Stimulated activated CD4-positive, alpha-beta T cell treated with anti-CD3 and anti-CD28 coated beads, Interleukin-1b, Interleukin-23, amount 100 ng/mL, for 24 hours (primary cell): ENCODE measurements at places on chromosomes 16 and 17.

DNA sequence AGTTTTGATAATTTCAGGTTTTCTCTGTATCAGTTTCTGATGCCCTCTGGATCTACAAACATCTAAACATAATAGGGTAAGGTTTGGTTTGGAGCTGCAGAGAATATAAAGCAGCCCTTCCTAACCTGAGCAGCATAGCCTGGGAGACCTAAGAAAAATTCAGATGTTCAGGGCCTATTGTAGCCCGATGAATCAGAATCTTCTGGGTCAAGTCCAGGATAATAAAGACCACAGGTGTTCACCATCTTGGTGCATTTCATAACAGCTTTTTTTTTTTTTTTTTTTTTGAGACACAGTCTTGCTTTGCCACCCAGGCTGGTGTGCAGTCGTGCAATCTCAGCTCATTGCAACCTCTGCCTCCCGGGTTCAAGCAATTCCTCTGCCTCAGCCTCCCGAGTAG, 19.7 kb upstream of the ARHGAP17 start:
- no peak for DNase-seq

- no peak for DNase-seq
Observed at GRCh38 chr16:86510465-86511261, at the start of gene FOXF1. FOXF1 (plus strand) TSS chr16:86510527; CDS start chr16:86510570, 43 bp downstream.

DNA sequence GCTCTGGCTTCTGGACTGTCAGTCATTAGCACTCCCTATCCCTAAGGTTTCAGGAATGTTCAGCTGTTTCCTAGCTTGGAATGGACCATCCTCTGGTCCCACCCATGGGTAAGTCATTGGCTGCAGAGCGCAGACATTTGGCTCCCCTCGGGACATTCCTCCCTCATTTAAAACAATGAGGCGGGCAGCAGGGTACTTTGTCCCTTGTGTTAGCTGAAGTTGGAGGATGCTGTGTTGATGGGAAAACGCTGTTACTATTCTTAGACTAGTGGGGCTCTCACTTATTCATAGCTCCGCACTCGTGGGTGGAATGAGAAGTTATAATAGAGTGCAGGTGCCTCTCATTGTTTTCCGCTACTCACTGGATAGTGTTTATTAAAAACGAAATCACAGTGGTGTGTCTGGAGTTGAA, 673.8 kb downstream of the WWOX start:
- DNase-seq: no peak

DNA sequence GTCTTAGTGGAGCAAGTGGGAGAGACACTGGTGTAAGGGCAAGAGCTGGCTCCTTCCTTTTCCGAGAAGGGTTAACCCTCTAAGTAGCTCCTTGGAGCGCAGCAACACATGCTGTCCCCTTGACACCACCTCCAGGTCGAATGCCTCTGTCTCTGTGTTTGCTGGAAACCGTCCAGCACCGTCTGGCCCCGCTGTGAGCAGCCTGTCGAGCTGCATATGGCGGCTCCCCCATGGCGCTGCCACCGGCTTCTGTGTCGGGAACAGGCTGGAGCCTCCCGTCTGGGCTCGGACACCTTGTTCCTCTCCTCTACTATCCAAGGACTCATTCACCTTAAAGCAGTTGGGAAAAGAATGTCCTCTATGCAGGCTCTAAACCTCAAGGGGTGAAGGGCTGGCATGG, 28.9 kb upstream of the WSCD1 start:
- DNase-seq: no peak

GRCh38 chr17:38663964-38664644, 10.7 kb downstream of the EPOP start:
- no peak for DNase-seq

- DNase-seq: no peak
Observed at GRCh38 chr16:66517586-66518263, 32.2 kb downstream of the TK2 start.

- DNase-seq: no peak
Observed at GRCh38 chr16:79563921-79564320, 36.6 kb downstream of the MAF start.
